Kidney tubule cell (primary cell): ENCODE measurements at places on chromosomes 11 and 22.

DNA sequence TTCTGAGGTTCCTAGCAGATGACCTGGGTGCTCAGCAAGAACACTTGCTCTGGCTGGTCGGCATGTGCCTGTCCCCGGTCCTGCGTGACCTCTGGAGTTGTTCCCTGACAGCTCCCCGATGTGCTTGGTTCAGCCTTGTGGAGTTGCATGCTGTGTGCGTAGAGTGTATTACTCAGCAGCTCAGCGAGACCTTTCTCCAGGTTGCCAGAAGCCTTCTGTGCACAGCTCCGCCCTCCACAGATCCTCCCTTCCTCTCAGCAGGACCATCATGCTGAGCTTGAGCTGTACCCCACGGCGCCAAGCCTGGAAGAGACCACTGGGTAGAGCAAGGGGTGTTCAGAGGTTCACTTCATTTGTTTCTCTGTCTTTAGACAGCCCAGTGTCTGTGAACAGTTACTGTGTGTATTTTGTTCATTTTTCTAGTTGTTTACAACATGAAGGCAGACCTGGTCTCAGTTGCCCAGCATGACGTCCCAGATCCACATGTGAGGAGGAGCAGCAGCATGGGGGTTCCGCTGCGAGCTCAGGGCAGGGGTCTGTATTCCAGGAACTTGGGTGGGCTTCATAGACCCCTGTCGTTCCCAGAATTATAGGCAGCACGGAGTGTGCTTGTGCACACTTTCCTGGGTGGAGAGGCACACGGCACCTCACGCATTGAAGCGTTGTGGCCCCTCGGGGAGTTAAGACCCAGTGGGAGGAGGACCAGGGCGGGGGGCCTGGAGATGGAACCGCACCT is 148.6 kb downstream of the IGLL1 start:
- no peak for DNase-seq

- DNase-seq, result no peak
Measured at GRCh38 chr11:80958361-80958760, 1517.5 kb upstream of the TENM4 start.

GRCh38 chr11:117458275-117459122 is 130.8 kb downstream of the CEP164 start:
- peak; percentile 72 for DNase-seq

GRCh38 chr22:32864596-32864995 is 63.1 kb downstream of the TIMP3 start:
- no peak for DNase-seq

DNA sequence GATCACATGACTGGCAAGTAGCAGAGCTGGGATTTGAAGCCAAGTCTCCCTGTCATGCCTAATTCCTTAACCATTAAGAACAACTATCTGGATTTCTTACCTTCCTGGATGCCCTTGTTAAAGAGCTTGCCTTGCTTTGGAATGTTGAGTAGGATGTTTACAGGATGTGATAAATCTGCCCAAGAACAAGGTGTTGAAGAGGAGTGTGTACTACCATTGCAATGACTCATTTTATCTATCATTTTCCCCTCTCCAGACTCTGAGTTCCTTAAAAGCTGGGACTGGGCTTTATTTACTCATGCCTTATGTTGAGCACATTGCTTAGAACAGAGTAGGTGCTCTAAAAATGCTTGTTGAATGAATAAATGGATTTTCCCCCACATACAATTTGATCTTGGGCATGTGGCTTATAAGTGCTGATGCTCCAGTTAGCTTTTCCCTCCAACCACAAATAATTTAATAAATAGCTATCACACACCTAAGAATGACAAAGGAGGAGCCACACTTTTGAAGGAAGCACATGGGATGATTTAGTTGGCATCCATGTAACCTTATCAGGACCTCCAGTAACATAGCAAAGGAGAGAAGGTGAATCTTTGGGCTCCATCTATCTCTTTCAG is 268.6 kb upstream of the SESN3 start:
- DNase-seq, result peak; percentile 93

GRCh38 chr11:72605973-72606747 is 68.1 kb downstream of the PDE2A start:
- no peak for DNase-seq

DNA sequence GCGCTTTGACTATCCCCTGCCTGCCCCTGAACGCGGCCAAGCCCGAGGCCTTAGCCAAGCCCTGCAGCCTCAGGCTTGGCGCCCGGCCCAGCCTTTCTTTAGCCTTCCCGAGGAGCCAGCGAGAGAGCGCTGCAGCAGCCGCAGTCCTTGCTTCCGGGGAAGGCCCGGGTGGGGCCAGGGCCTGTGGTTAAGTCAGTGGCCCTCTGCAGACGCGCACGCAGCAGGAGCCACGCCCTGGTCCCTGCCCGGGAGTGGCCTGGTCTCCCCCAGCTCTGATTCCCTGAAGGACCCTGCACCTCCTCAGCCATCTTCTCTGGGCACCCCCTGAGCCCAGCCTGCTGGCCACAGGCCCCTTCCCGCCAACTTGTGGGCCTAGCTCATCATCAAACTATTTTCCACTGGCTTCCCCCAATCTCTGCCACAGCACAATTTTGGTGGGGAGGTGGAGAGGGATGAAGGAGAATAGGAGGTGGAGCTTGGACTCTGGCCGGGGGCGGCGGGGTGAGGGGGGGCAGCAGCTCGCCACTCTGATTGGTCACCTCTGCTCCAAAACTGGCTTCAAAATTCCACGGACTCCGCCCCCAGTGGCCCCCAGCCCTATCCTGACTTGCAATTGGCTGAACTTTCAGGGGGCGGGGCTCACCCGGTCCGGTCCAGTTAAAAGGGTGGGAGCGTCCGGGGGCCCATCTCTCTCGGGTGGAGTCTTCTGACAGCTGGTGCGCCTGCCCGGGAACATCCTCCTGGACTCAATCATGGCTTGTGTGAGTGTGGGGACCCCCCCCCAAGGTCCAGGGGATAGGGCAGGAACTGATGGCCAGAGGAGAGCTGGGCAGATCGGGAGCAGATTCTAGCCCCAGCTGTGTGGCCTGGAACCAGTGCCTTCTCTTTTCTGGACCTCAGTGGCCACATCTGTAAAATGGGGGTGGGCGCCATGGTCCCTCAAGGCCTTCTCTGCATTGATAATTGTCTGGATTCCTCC is at the start of gene LGALS1:
Gene LGALS1 (plus strand): TSS at position 686 of the 979 bp plus-strand sequence. CDS start 67 bp downstream, at position 753.
- DNase-seq, result peak; percentile 95

DNA sequence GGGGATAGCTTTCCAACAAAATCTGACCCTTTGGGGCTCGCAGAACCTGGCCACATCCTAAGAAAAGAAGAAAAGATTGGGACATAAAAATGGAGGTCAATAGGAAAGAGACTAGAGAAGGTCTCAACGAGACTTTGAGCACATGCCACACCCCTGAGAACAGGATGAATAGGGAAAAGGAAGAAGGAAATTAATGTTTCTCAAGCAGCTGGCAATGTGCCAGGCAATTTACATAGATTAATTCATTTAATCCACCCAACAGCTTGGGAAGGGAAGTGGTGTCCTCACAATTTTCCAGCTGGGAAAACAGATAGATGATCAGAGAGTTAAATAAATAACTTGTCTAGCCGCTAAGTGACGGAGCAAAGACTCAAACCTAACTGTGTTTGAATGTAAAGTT is 50.7 kb downstream of the PAMR1 start:
- DNase-seq, result no peak

GRCh38 chr11:13045734-13046133 is 36.6 kb downstream of the RASSF10 start:
- no peak for DNase-seq

- peak; percentile 44 for DNase-seq
Measured at GRCh38 chr22:33002035-33002434, 56.1 kb downstream of the SYN3 start.

GRCh38 chr11:66858939-66859685 is 2.2 kb downstream of the LRFN4 start:
- DNase-seq, result no peak

GRCh38 chr22:48228468-48228867 is 1466.0 kb downstream of the TBC1D22A start:
- no peak for DNase-seq

DNA sequence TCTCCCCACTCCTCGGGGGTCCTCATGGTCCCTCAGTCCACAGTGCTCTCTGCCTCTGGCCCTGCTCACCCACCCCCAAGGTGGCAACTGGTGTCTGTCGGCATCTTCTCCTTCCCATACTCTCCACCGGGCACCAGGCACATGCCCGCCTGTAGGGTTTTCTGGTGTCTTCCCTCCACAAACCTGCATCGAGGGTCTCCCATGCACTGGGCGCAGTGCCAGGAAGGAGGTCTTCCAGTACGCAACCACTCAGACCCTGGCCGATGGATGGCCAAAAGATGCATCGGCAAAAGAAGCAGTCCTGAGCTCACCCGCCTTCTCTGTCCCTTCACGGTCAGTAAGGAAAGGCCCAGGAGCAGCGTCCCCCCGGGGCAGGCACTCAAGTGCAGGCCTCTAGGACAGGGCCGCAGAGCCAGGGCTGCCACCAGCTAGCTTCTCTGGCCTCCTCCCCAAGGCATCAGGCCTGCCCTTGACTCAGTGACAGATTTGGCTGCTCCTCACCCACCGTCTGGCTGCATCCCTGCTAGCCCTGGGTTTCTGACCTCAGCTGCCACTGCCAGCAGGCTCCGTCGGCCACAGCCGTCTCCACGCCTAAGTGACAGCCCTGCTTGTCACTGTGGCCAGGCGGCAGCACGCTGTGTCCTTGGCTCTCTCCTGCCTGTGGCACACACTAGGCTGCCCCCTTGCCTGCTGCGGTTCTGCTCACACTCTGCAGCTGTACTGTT is 32.1 kb upstream of the IGSF9B start:
- no peak for DNase-seq

GRCh38 chr11:71543866-71544265 is 4.4 kb upstream of the KRTAP5-9 start:
- DNase-seq, result no peak

- no peak for DNase-seq
Measured at GRCh38 chr11:116881143-116881542, 43.7 kb upstream of the APOA1 start.

DNA sequence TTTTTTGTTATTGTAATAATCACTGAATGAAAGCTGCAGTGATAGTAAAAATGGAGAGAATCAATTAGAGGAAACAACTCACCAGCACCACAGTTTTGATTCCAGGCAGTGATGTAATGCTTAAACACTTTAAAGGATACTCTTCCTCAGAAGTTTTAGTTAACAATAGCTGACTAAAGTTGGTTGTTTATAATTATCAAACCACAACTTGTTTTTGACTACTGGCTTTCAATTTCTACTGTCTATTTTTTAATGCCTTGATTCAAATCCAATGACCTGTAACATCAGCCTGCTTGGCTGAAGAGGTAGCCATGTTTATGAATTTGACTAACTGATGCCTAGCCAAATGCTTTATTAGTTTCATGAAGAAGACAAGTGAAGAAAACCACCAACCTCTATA is 18.2 kb upstream of the CASP12 start:
- peak; percentile 12 for DNase-seq

DNA sequence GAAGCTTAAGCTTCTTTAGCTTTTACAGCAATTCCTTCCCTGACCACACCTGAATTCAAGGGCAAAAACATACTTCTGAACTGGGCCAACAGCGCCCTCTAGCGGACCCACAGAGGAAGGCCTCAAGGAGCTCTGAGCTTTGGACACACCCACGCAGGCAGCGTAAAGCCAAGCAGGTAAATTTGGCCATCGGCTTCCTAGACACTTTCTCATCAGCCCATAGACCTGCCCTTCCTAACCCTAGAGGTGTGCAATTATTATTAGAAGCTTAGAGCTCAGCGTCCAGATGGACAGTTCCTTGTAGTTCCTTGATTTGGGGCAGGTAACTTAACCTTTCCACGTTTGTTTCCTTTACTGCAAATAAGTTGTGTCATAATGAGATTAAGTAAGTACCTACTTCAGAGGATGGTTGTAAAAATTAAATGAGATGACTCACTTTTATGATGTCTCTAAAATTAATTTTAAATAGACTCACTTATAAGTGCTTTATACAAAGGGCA is 25.7 kb upstream of the HMGXB4 start:
- DNase-seq, result peak; percentile 81

DNA sequence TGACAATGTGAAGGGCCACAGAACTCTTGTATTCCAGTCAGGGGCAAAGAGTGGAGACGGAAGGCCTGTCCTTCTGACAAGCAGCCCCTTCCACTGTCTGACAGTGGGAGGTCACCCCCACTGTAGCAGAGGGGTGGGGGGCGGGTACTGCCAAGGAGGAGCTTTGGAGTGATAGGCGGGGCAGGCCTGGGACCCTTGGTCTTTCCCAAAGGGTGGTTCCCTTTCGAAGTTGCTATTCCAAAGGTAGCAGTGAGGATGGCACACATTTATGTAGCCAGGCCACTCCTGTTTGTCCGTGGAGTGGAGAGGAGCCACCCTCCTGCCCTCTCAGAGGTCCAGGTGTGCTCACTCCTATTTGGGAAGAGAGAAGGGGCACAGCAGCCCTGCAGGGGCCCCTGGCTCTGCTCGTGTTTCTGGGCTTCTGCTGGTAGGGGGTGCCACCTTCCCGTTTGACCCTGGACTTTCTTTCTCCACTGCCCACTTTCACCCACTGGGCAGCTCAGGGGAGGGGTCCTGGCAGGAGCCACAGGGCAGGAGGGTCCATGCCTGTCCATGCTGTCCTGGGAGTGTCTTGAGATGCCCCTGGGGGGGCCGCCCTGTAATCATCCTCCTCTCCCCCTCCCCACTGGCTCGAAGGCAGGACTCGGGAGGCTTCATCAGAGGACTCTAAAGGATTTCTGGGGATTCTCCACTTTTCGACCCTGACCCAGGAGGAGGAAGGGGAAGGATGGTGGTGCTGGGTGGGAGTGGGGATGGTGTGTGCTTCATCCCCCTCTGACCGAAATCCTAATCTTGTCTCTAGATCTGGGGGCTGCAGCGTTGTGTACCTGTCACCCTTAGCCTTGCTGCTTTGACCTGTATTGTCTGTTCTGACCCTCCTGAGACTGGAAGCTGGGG is 994 bp downstream of the TAGLN start:
- no peak for DNase-seq

- DNase-seq, result no peak
Measured at GRCh38 chr11:119846374-119846773, 117.4 kb upstream of the NECTIN1 start.

GRCh38 chr11:28524098-28524497 is 415.9 kb downstream of the METTL15 start:
- no peak for DNase-seq

GRCh38 chr22:50293441-50294318 is 13.8 kb downstream of the PLXNB2 start:
- peak; percentile 86 for DNase-seq

DNA sequence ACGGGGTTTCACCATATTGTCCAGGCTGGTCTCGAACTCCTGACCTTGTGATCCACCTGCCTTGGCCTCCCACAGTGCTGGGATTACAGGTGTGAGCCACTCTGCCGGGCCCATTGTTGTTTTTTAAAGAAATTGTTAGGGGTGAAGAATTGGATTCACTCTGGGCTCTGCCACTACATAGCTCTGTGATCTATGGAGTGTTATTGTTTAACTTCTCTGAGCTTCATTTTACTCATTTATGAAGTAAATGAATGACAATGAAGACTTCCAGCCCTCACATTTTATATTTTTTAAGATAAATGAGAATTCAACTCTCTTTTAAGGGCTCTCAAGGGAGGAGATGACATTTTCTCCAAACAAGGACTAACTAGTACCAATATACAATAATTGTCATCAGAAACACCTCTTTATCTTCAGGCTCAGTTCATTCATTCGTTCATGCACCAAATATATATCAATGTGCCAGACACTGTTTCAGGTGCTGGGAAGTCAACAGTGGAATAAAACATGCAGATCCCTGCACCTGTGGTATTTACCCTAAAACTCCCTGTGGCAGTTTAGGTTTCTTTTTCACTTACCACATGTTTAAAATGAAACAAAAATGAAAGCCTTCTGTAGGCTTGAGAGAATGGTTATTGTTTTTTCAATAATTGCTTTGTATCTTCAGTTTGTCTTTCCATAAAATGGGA is 23.5 kb upstream of the GRAMD1B start:
- no peak for DNase-seq
